ENCODE measurements at places on chromosomes 6 and 20. TPM values are rescaled to one million over a fixed set of nuclear protein-coding genes. Genes with fewer than 3 reads are reported as not detected.

The KCNK5 gene
- total RNA-seq = 0.78 TPM

The UBE2C gene
- total RNA-seq = 179 TPM

DNA sequence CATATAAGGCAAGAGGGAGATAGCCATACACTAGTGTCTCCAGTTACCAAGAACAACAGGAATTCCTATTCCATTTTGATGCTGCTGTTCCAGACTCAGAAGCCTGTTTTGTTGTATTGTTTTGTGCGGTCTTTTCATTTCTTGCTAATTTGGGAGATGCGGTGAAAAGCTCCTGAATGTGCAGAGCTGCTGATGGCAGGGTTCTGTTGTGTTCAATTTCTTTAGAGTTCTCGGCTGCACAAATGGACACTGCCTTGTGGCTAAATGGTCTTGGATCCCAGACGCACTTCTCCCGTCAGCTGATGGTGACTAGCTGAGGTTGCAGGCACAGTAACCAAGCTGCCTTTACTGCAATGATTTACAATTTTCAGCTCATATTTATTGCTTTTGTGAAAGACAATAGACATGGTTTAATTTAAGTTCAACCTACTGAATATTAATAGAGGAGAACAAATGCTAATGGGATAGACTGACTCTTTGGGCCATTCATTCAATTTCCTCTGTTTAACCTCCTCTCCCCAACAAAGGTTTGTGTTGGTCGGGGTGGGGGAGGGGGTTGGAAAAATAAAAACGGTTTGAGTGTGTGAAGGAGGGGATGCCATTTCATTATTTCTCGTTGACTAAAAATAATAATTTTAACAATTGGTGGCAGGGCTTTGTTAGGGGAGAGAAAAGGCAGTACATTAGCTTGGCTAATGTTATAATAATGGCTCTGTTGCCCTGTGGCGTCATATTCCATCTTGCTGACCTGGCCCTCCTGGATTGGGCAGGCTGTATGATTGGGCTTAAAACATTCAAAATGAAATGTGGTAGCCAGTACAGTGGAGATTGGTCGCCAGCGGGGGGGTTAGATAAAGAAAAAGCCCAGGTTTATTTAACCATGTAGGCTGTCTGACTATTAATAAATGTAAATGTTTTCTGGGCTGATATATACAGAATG lies 159.5 kb downstream of the JARID2 start:
- DNase-seq = no peak

DNA sequence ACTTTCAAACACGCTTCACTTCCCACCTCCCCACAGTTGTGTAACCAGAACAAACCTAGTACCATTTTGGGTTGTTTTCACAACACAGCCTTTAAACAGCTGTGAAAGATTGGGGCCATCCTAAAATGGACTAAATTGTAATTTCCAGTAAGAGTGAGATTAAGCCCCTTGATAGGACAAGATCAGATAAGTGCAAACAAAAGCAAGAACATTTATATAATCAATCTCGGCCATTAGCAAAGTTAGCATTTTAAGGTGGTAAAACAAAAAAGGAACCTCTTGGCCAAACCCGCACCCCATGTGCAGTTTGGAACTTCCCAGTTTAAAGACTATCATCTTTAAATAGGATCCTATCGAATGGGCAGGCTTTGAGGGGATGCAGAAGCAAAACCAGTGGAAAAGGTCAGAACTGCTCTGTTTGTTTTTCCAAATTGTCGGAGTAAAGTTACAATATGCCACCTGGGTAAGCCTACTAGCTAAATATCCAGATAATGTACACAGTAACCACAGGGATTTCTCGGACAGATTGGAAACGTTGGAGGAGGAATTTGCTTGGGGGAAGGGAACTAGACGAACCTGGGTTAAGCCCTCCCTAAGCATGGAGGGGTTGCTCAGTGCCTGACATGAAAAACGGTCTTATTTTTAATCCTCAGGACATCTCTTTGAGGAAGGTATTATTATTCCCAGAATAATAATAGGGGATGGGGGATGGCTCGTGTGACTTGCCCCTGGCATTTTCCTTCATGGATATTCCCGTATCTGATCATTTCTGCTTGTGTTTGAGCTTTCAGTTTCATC lies 159.8 kb upstream of the SALL4 start:
- DNase-seq = no peak

DNA sequence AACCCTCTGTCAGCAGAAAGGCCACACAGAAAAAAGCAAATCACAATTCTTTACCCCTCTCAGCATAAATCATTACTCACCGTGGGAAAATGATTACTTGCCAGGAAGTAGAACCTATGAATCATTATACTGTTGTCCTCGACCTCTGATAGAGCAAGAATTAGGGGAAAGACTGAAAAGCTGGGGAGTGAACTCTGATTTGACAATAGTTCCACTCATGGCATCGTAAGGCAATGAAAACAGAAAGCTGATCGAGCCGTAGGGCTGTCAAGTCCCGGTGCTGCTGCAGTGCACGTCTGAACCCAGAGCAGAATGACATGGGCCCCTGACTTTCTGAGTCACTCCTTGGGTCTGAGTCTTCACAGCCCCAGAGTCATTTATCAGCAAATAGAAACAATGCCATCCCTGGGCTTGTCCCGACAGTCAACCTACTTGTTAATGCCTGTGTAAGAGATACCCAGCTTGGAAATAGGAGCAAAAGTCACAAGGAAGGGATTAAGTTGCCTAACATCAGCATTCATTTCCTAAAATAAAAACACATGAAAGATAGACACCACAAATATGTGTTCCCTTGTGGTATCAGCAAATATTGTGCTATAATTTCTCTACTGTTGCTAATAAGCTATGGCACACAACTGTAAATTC lies 224.8 kb upstream of the MARCKS start:
- peak; percentile 62 for DNase-seq

- no peak for DNase-seq
Measured at GRCh38 chr6:53701333-53702218, 36.0 kb upstream of the KLHL31 start.

- no peak for DNase-seq
Measured at GRCh38 chr6:38166411-38167240, 347.1 kb downstream of the ZFAND3 start.

- DNase-seq = no peak
Measured at GRCh38 chr6:106163966-106164877, 78.1 kb downstream of the PRDM1 start.

GRCh38 chr20:57189713-57190112 lies 76.7 kb downstream of the BMP7 start:
- DNase-seq = no peak

DNA sequence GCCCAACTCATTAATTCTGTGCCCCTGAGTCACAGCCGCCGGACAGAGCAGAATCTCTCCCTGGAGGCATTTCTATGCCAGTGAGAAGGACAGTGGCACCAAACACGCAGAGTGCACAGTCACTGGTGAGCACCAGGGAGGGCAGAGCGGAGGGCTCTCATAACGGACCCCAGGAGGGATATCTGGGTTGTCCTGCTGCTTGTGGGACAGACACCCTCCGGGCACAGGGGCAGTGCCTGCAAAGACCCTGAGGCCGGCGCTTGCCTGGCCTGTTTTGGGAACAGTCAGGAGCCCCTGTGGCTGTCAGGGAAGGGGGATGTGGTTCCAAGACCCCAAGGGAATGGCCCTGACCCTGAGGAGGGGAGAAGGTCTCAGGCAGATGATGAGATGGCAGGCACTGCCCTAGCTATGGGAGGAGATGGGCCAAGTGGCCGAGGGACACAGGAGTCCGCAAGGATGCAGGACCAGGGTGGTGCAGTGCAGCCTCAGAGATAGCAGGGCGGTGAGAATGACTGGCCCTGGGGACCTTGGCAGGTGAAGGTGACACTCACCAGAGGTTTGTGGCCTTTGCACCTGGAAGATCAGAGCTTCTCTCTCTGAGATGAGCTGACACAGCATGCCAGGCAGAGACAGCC lies 270.8 kb downstream of the SMOC2 start:
- no peak for DNase-seq

DNA sequence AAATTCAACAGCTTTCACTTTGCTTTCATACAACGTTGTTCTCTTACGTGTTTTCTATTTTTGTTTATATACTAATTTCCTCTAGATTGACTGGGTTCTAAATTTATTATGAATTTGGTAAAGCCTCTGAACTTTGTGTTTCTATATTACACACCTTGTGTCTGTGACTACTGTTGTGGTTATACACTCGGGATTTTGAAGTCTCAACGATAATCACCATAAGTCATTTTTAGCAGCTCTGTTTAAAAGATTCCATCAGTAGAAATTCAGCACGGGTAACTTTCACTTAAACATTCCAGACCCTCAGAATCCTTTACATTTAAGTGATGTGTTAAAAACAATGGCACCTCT lies 31.8 kb upstream of the HBS1L start:
- no peak for DNase-seq

GRCh38 chr6:111282515-111282914 lies 195.2 kb downstream of the SLC16A10 start:
- DNase-seq = no peak

All from NCI-H460 (cell line).